Skin of body (tissue), 3 donors: ENCODE measurements at places on chromosomes 12 and 14. TPM values are rescaled to one million over a fixed set of nuclear protein-coding genes. Genes with fewer than 3 reads are reported as not detected.

Gene PIWIL1
- 0.10 TPM for total RNA-seq

- DNase-seq = no peak
Observed at GRCh38 chr12:6613015-6613775, 6.0 kb upstream of the CHD4 start.

GRCh38 chr14:90495357-90496276 lies 98.8 kb downstream of the CALM1 start:
- peak; percentile 22 for DNase-seq

DNA sequence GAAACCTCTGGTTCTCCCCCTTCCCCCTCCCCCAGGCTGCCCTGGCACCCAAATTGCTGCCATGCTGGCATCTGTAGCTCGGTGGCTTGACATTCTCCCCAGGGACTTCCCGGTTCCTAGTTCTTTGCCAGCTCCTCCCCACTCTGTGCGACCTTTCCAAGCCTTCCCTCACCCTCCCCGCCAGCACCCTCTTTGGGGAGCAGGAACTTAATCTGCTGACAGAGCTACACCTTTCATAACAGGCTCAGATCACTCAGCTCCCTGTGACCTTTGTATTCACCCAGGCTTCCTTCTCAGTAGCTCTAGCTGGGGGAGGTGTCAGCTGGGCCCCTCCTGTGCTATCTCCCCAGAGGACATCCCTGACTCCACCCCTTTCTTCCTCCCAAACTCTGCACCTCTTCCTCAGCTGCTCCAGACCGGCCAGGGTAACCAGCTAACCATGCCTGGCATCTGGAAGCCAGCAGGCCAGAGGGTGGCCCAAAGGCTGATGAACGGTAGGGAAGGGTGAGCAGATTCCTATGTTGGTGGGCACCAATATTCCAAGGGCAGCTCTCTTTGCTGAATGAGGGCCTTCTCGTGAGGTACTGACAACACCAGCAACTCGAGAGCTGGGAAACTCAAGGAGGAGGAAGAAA lies 1.8 kb upstream of the COX14 start:
- DNase-seq = no peak

DNA sequence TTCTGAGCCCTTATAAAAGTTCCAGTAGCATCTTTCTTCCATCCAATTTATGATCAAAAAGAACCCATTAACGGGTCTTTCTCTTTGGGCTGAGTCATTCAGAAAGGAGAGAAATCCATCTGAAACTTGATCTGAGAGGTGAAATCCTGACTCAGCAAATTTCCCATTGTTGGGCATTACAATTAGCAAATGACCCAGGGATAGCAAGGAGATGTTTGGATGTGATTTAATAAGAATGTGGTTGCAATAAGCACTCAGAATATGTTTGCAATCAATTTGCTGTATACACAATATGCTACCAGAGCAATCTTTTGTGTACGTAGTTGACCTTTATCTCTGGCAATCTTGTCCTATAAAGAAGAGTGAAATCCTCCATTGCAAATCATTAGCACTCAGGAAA lies 122.7 kb downstream of the CCDC60 start:
- DNase-seq = no peak
